ENCODE measurements at places on chromosomes 12 and 14.

DNA sequence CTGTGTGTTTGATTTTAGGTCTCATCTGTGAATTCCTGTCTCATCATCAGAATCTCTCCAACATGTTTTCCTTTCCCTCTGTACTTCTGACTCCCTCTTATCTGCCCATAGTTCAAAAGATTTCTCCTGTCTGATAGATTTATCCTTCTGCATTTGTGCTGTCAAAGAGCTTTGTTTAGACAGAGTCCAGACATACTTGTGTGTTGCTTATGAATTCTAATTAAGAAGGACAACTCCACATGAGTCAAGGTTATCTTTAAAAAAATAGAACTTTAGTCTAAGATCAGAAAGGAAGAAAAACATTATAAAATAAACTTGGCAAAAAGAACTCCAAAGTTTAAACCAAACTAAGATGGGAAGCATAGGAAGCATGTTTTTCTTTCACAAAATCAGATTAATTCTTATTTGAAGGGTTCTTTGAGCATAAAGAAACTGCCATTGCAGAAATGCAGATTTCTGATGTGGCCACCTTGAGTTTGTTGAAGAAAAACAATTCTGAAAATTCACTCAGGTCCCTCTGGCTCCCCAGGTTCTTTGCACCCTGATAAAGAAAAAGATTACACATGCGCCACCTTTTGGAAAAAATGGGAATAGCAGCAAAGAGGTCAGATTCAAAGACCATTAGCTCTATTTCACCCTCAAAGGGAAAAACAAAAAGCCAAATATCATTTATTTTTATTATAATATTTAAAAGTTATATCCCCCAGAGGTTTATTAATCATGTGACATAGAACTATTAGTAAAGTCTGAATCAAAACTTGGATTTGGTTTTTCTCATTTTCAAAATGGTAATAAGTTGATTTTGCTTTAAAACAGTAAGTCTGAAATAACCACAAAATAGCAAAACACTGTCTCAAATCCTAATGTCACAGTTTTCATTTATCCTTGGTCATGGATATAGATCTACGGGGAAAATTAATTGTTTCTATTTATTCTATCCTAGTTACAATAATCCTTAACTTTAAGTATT is 143.7 kb upstream of the DCN start:
- no peak for DNase-seq

DNA sequence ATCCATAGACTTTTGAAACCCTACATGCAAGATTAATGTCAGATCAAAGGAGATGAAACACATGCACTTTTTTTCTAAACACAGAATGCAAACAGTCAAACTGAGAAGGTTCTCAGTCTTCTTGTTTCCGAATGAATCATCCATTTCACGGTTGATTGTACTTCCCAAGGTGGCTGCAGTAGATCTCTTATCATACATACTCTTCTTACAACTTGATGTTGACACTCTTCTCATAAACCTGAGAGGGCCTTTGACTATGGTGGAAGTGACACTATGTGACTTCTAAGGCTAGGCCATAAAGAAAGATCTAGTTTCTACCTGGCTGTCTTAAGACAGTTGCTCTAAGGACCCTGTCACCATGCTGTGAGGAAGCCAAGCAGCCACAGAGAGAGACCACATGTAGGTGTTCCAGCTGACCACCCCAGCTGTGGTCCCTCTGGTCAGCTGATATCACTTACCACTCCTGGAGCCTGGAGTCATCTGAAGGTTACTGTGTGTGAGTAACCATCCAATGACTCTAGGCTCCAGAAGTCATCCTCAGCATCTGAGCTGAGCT is 67.2 kb upstream of the HMGA2 start:
- DNase-seq, result no peak

- peak; percentile 66 for DNase-seq
These were observed 962 bp downstream of the LEMD3 start for GRCh38 chr12:65170209-65170881.

DNA sequence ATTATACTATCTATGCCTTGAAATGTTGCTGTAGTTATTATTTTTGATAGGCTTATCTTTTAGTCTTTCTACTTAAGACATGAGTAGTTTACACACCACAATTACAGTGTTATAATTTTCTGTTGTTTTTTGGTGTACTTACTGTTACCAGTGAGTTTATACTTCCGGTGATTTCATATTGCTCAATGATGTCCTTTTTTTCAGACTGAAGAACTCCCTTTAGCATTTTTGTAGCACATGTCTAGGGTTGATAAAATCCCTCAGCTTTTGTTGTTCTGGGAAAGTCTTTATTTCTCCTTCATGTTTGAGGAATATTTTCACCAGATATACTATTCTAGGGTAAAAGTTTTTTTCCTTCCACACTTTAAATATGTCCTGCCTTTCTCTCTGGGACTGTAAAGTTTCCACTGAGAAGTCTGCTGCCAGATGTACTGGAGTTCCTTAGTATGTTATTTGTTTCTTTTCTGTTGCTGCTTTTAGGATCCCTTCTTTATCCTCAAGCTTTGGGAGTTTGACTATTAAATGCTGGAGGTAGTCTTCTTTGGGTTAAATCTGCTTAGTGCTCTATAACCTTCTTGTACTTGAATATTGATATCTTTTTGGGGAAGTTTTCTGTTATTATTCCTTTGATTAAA is 41.5 kb upstream of the FERMT2 start:
- DNase-seq, result no peak

GRCh38 chr12:110641521-110641920 is 27.6 kb downstream of the TCTN1 start:
- no peak for DNase-seq

DNA sequence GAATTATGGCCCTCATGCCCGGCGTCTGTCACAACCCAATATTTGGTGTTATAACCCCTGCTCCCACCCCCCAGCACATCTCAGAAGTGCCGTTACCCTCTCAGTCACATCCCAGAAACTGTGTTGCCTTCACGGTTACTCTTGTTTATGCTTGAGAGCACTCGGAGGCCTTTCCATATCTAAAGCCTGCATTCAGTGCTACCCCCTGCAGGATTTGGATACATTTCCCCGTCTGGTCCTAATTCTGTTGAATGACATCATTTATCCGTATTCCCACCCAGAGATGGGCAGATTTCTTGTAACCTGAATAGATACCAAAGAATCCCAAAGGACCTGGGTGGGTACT is 19.1 kb upstream of the FOS start:
- DNase-seq, result no peak

DNA sequence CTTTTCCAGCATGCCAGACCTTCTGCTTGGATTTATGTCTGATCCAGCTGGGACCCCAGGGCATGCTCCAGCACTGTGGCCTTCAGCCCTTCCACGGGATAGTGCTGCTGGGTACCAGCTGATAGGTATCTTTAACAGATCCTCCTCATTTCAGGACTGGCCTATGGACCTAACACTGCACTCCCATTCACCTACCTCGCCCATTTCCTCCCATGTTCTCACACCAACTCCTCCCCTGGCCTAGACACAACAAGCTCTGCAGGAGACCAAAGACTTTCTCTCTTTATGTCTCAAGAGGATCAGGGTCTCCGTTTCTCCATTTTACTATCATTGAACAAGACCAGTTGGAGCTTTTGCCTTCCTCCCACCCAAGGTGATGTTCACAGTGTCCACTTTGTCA is 140.0 kb upstream of the TMCC3 start:
- no peak for DNase-seq

DNA sequence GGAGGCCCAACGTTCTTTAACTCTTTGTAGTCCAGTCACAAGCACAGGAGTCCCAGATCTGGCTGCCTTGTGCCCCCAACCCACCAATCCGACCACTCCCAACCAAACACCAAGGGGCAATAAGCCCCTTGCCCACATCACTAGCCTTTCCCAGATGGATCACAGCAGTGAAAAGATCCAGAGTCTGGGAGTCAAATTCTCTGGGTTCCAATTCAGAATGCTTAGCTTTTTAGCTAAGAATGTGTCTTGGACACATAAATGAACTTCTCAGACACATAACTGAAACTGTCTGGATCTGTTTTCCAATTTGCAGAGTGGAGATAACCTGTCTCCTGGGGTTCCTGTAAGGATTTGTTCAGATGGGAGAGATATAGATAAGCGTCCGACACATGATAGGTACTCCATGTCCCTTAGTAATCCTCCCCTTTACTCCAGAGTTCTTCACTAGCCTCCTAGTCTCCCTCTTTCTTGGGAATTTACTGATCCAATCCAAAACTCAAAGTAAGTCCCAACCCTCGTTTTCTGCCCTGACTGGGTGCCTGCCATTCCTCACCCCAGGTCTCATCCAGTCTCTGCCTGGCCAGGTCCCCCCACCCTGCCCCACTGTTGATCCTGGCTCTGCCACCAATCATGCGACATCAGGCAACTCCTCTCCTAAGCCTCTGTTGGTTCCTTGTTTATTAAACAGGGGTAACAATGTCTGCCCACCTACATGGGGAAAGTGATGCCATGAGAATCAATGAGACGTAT is 439 bp upstream of the TNFRSF1A start:
- DNase-seq, result no peak

GRCh38 chr12:107515446-107515958 is 170.1 kb upstream of the PWP1 start:
- no peak for DNase-seq

GRCh38 chr12:3684449-3685051 is 68.4 kb downstream of the CRACR2A start:
- no peak for DNase-seq

- DNase-seq, result no peak
These were observed 156.7 kb upstream of the RTL1 start for GRCh38 chr14:101060171-101060601.

DNA sequence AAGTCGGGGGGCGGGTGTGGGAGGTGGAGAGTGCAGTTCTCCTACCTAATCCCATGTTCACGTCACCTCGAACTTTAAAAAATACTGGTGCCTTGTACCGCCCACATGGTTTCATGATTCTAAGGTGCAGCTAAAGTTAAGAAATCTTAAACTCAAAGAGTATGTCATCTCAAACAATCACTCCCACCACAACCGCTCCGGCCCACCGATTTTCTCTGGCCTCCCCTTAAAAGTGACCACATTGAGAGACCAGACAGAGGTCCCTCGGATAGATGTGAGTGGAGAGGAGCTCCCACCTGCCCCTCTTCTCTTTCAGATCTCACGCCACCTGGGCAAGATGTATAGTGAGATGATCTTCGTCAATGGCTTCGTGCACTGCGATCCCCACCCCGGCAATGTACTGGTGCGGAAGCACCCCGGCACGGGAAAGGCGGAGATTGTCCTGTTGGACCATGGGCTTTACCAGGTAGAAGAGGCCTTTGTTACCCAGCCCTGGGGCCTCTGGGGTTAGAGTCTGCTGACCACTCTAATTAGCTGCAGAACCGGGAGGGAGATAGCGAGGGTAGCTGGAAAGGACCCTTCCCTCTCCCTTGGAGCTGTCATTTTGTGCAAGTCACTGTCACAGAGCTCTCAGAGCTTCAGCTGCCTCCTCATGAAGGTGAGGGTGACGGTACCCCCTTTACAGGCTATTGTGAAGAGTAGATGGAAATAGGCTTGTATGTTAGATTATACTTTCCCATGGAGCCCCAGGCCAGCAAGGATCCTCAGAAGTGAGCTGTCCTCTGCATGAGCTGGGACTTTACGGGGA is 124.4 kb downstream of the ADCK1 start:
- no peak for DNase-seq
